ENCODE measurements at places on chromosomes 1 and 21.

- no peak for DNase-seq
These were observed 296.5 kb upstream of the KAZN start for GRCh38 chr1:14302025-14302424.

DNA sequence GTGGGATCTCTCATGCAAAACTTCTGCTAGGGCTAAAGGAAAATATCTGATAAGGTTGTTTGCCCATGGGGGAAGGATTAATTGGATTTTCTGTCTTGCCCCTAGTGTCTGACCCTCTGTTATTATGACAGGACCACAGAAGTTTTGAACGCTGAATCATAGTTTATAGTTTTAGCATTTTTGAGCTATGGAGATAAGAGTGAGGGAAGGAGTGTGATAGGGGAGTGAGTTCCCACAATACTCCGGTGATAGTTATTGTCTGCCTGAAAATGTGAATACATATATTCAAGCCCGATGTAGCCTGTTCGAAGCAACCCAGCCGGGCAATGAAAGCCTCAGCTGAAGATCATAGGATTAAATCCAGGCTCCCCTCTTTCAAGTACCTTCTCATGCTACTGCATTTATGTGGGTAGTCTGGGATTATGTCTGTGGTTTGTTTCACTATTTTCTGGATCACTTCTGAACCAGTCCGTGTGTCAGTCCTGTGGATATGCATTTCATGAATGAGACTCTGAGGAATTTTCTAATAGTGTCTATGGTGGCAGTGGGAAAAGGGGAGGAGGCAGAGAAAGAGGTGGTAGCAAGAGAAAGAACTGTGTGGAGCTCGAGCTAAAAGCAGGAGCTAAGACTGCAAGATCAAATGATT, 258.7 kb downstream of the DISC1 start:
- peak; percentile 38 for DNase-seq

DNA sequence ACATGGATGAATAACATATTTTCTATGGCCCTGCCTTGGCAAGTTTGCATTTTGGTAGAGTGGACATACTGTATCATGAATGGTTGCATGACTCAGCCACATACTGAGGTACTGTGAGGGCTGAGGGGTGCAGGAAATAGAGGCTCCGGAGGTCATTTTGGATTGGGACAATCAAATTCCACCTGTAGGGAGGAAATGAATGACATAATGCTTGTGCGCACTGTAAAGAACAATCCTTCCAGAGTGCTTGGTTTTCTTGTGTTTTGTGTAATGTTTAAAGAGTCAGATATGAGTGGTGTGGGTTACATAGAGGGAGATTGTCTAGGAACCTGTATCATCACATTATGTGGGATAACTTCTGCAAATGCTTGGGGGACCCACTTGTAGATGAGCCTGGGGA, 329.9 kb upstream of the PROX1 start:
- DNase-seq = no peak

DNA sequence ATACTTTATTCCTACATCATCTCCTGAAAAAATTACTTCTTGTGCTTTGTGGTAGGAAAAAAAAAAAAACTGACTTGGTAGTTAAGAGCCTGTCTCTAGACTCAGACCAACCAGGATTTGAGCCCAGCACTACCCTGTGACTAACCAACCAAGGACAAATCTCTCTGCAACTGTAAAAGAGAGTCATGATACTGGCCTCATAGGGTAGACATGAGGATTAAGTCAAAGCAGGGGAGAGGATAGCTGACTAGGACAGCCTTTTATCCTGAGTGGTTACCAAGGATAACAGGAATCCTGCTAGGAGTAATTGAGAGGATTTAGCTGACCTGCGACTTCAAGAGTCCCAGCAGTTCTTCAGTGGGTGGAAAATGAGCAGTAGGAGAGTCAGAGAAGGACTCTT, 112.8 kb downstream of the C1orf21 start:
- peak; percentile 50 for DNase-seq

DNA sequence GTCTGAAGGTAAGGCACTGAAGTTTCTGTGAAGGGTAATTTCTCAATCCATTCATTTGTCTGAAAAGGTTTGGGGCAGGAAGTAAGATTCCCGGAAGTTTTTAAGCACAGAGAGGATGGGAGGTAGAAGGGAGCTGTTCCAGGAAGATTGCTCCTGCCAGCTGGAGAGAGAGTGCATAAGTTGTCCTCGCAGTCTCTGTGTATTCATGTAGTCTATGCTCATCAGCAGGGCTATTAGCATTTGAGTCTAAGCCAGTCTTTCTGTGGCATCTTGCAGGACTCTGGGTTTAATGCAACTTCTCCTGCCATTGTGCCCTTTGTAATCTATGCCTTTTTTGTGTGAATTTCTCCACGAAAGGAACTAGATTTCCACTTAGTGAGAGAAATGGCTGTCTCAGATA, 140.8 kb upstream of the FGGY start:
- DNase-seq = peak; percentile 25

GRCh38 chr1:30101487-30102227, 621.7 kb downstream of the MATN1 start:
- DNase-seq = no peak

DNA sequence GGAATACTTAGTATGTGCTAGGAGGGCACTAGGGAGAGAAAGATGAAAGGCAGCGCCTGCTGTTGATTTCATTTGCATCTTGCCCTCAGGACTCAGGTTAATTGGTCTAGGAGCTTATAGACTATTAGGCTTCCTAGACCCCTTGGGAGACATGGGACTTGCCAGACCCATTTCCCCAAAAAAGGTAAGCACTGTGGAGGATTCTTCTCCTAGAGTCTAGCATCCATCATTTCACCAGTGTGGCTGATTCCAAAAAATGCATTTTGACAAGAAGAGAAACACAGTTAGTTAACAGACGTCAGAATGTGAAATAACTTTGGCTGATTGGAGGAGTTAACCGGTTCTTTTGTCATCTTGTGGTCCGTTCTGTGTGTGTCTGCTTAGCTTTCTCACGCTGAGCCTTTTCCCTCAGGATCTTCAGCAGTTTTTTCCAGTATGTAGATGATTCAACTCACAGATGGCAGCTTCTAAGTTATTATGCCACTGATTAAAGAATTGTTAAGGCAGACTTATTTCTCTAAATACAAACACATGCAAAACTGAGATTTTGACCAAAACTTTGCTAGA, 108.8 kb downstream of the KIF26B start:
- DNase-seq = peak; percentile 74
